ENCODE measurements at places on chromosomes 6 and 20.

DNA sequence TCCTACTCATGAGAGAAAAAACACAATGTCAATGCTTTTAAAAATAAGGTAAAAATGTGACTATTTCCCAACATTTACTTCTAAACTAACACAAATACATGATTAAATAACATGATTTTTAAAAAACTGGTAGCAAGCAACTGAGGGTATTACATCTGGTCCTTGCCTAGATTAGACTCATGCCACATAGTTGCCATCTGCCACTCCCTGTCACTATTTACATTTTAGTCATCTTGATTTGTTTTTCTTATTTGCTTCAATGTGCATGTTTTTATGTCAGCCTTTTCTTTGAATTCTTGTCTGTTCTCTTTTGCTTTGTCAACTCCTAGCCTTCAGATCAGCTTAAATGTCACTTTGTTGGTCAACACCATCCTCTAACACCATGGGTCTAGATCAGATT lies 207.0 kb upstream of the SIM1 start:
- DNase-seq = no peak

DNA sequence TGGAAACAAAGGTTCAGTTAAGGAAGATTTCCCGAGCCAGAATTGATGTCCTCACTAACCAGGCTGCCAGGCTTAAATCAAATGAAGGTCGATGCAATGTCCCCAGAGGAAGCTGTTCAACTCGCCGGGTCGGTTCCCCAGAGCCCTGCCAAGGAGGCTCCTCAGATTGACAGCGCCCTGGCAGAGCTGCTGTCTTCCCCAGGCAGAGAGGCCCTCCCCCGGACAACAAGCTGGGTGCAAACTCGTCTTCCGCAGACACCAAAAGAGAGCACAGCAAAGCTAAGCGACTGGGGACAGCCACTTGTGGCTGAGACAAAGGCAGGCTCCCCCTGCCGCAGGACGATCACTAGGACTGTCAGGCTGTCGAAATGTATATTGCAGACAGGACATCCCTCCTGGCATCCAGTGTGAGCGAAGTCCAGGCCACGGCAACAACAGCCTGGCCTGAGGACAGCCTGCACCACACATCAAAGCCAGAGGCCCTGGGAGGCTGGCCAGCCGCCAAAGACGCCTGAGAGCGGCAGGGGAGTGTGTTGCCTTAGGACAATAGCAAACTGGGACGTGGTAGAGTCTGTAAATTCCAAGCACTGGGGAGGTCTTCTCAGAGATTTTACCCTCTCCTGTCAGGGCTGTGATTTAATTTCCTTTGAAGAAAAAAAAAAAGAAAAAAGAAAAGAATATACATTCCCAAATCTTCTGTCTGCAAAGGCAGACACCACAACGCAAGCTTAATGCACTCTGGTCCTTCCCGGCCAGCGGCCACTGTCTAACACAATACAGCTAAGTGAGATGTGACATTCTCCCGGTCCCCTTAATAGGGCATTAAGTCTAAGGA lies 99.1 kb downstream of the HIVEP2 start:
- DNase-seq = no peak

DNA sequence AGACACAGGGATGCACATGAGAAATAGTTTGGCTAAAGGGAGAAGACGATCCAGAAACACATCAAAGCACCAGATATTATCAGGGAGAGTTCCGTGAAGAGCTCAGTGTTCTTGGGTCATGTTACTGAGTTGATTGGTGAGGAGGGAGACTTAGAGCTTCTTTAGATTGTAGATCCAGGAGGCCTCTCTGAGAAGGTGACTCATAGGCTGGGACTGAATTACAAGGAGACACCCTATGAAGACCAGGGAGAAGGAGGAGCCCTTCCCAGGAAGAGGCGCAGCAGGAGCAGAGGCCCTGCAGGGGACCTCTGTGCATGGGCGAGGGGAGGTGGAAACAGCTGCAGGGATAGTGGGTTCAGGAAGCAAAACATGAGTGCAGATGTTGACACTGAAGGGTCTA lies 196.5 kb downstream of the SLC24A3 start:
- DNase-seq = no peak

GRCh38 chr6:56620229-56620868 lies 22.3 kb downstream of the DST start:
- DNase-seq = no peak

GRCh38 chr6:61841958-61842357 lies 444.1 kb downstream of the KHDRBS2 start:
- DNase-seq = no peak

GRCh38 chr6:44225579-44226325 lies 2.4 kb downstream of the SLC29A1 start:
- no peak for DNase-seq

GRCh38 chr6:52502306-52503029 lies 74.4 kb downstream of the TRAM2 start:
- DNase-seq = no peak

DNA sequence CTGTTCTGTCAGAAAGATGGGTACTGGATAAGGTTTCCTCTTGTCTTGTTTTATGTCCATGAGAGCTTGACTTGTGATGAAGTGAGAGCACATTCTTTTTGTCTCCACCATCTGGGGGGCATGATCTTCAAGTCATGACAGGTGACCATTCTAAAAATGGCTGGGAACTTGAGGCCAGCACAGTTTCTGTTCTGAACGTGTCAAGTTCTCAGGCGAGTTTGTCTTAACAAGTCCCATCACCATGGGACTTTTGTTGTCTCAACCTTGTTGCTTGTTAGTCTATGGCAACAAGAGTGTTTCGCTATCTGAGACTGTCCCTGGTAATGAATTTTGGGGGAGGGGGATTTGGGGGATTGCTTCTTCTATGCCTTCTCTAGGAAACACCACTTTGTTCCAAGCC lies 25.6 kb upstream of the ENPP4 start:
- DNase-seq = no peak

DNA sequence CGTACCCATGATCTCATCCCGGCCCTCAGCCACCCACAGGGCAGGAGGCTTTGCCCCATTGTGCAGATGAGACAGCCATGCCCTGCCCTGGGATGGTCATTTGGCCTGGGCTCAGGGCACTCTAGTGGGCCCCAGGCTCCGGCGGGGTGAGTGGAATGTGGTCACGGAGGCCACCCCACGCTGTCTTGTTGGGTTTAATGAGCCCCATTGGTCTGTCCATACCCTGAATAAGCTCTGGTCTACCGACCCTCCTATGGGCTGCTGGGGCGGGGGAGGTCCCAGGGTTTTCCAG lies 50.6 kb downstream of the FGD2 start:
- no peak for DNase-seq

- no peak for DNase-seq
Observed at GRCh38 chr20:18831830-18832499, 18.4 kb downstream of the SCP2D1 start.

DNA sequence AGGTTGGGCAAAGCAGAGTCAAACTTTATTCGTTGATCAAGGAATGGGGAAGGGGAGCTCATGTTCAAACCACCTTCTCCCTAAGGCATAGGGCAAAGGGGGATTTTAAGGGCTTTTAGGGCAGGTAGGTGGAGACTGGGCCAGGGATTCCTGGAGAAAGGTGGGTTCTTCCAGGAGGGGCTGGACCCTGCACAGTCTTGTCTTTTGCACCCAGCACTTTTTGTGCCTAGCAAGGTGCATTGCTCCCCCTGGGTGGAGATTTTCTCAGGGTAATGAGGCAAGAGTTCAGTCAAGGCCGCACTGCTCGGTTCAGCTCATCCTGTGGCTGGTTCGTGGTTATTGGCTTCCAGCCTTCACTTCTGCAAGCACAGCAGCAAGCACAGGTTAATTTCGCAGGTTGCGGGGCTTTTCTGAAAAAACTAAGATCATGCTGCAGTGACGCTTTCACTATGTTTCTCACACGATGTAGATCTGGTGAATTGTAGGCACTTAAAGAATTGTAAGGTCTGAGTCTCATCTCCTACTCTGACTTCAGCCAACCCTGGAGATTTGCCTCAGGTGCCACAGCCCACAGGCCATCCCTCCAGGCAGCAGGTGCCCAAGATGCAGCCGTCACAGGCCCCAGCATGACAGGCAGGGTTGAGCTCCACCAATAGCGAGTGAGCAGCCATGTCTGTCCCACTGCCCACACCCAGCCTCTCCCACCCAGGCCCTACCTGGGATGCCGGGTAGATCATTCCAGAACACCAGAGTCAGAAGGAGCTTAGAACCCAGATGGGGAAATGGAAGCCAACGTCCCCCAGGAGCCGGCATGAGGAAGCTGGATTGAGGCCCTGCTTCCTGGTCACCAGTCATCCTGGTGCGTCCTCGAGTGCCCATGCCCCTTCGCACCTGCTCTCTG lies 37.1 kb downstream of the SUN5 start:
- no peak for DNase-seq

DNA sequence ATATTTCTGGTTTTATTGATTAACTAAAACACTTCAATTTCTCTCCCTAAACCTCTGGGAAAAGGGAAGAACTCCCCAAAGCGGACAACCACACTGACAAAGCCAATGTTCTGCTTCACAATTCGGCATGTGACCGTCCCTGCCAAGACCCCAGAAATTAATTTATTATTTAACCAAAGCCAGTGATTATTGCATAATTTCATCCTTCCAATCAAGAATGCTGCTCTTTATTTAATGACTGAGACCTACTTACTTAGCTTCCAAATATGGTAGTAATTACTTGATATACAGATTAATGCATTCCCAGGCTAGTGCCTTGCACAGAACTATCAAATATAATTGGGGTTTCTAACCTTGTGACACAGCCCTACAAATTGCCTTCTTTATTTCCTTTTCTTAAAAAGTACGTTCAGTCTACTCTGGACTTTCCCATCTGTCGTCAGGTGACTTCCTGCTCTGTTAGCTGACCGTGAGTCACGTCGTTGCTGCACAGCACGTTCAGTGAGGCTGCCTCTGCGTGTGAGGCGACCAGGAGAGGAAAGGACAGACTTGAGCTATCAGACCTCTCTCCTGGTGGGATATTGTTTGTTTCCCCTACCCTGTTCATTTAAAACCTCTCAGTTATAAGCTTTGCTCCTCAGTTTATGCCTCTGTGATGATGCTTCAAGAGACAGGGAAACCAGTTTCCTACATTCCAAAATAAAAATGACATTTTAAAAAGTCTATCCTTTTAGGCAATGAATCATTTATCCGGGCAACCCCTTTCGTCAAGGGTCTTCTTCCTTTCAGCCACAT lies 55.7 kb upstream of the TNFAIP3 start:
- peak; percentile 72 for DNase-seq

DNA sequence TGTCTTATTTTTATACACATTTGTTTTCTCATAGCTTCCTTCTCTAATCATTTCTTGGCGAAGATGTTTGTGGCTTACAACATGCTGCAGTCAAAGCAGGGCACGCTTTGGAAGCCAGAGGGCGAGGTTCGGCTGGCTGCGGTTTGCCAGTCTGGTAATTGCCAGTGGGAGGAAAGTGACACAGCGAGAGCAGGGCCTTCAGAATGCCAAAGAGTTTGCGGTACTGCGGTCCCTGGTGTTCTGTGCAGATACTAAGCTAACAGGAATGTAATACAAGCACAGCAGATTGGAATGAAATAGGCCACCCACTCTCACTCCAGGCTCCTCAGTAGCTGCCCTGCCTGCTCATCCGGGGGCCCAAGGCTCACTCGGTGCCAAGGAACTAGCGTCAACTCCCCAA lies 58.7 kb upstream of the TGM3 start:
- peak; percentile 99 for DNase-seq

DNA sequence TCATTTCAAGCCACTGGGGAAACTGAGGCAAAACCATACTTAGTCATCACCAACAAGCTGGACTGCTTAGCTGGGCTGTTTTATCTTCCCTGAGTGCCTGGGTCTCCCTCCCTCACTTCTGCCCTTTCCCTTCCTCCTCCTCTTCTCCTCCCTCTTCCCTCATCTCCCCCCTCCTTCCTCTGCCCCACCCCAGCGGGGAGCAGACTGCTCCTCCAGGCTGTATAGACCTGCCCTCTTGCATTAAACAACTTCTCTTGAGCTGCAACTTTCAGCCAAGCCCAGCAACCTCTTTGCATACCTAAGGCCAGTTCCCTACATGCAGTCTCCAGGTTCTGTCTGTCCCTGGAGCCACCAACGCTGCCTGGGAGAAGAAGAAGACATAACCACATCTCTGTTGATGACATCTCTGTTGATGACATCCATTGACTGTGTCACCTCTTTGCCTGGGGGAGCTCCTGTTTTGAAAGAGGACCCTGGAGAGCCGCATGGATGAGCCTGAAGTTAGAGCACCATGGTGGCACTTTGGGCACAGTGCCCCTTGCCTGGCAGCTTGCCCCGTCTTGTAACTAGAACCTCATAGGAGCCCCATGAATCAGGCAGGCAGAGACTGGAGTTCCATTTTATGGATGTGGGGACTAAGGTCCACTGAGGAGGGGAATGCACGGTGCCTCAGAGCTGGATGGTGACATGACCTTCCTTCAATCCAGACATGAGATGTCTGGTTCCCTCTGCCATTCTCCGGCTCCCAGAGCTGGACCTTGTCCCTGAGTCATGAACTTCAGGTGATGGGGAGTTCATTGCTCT lies 7.8 kb upstream of the BPIFB6 start:
- no peak for DNase-seq

DNA sequence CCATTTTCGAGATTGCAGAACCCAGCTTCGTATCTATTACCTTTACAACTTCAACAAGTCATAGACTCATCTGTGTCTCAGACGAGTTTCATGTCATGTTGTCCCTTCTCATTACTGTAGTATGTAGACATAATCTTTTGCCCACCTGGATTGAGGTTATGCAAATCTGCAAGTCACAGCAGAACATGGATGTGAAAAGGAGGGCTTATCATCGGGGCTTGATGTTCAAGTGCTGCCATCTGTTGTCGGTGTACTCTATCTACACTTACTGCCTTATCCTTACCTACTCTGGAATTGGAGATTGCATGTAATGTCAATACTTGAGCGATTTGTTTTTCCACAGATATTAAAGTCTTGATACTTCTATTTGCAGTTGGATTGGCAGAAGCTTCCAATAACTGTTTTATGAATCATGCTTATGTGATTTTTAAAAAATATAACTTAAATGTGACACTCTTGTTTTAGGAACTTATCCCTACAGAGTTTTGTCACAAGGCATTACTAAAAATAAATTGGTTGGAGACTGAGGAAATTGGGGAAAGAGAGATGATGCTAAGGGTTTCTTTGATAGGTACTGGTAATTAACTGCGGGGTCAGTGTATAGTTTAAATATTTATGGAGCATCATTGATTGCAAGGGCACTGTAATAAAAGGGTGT lies 3.0 kb upstream of the GOPC start:
- no peak for DNase-seq

DNA sequence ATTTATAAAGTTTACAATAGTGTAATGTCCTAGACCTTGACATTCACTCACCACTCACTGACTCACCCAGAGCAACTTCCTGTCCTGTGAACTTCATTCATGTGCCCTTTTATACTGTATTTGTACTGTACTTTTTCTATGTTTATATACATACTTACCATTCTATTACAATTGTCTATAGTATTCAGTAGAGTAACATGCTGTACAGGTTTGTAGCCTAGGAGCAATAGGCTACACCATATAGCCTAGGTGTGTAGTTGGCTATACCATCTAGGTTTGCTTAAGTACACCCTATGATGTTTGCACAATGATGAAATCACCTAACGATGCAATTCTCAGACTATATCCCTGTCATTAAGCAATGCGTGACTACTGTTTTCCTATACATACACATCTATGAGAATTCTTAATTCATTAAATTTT lies 17.5 kb downstream of the EDEM2 start:
- DNase-seq = no peak

Data from HS-5 (cell line).